ENCODE measurements at places on chromosomes 7 and 10. TPM values are rescaled to one million over a fixed set of nuclear protein-coding genes. Genes with fewer than 3 reads are reported as not detected.

DNA sequence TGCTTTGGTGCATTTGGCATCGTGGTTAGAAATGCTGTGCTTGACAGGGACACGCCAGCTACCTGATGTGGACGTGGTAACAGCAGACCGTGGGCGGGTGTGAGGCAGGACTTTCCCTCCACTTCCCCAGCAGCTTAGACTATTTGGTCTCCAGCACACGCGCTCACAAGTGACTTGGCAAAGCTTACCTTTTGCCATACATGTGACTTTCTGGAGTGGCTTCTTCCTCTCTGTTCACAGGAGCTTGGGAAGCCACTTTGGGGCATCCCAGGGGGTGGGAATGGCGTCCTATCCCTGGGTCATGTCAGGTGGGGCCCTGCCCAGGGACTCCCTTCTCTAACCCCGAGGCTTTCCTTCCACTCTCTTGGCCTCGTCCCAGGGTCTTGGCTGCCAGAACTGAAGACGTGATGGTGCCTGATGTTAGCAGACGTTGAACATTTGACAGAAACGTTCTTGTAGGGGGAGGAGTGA lies 228.7 kb upstream of the KLF6 start:
- peak; percentile 15 for DNase-seq

Gene TMEM26
- polyA plus RNA-seq: not detected

DNA sequence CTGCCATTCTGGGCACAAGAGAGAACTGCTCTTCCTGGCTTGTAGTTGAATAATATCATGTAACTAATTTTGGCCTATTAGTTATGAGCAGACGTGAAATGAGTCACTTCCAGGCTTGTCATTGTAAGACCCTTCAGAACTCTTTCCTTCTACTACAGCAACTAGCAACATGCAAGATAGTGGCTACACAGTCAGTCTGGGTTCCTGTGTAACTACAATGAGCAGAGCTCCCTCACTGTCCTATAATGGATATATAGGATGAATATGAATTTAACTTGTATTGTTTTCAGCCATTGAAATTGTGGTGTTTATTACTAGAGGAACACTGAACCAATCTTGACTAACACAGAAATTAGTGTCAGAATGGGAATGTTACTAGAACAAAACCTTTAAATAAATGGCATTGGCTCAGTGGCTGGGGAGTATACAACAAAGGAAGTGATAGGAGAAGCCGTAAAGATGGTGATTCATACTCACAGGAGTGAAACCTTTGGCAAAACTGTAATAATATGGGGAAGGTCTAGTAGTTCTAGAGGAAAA lies 2.9 kb upstream of the MTPN start:
- DNase-seq: peak; percentile 33

DNA sequence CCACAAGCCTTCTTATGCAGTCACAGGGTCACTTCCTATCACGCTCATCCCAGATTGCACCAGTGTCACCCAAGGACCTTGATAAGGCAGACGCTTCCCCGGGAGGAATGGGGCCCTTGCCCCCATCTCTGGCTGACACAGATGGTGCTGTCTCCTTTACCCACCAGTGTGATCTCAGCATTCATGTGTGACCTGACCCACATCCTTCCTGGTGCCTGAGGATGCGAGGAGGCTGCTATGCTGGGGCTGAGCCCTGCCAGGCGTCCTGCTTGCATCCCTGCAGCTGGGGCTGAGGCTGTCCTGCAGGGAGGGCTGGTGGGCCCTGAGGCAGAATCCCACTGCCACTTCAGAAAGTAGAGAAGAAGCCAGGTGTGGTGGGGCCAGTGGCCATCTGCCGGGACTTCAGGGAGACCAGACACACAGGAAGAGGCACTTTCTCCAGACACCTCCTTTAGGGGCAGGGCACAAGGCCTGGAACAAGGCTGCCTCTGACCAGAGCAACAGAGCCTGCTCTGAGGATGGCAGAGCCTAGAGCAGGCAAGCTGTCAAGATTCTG lies 35.3 kb downstream of the RASGEF1A start:
- no peak for DNase-seq

- DNase-seq: no peak
These were observed 92.3 kb upstream of the TMEM168 start for GRCh38 chr7:112882511-112882910.

DNA sequence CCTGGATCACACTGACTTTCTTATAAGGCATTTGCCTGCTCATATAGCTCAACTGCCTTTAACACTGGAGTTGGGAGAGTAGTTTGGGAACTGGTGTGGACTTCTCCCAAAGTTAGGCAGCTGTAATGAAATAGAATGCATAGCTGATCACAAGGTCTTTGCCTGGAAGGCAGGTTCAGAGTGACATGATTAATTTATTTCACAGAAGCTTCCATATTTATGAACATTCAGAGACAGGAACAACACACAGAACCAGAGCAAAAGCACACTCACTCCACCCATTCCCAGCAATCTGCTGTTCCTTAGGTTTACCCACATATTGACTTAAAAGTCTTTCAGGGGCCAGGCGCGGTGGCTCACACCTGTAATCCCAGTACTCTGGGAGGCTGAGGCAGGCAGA lies 234.2 kb downstream of the REEP3 start:
- DNase-seq: no peak

DNA sequence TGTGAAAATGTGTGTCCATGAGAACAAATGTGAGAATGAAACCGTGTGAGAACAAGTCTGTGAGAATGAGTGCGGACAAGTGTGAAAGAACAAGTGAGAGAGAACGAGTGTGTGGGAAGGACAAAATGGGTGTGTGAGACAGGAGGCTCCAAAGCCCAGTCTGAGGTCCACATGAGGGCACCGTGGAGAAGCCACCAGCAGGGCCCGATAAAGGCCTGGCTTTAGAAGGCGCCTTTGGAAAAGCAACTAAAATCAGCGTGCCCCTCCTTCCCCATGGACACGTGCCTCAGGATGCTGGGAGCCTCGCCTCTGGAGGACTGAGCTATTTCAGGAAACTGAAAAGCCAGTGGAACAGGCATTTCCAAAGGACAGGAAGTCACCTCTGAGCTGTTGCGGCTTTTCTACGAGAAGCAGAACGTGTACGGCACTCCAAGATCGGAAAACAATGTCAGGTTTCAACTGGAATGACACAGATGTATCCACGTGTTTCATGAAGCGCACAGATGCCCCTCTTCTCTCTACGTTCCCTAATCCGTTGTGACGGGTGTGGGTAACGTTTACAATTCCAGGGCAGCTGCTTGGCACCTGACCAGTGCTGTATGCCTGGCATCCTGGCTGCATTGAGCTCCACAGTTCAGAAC lies 46.4 kb downstream of the ESYT2 start:
- no peak for DNase-seq

Gene C10orf71
- polyA plus RNA-seq: not detected

GRCh38 chr7:23261843-23262452 lies 15.4 kb downstream of the GPNMB start:
- DNase-seq: peak; percentile 29

Gene GNGT1
- not detected for polyA plus RNA-seq

Gene SOSTDC1
- polyA plus RNA-seq: 1.5 TPM

Gene H2BK1
- polyA plus RNA-seq: not detected

DNA sequence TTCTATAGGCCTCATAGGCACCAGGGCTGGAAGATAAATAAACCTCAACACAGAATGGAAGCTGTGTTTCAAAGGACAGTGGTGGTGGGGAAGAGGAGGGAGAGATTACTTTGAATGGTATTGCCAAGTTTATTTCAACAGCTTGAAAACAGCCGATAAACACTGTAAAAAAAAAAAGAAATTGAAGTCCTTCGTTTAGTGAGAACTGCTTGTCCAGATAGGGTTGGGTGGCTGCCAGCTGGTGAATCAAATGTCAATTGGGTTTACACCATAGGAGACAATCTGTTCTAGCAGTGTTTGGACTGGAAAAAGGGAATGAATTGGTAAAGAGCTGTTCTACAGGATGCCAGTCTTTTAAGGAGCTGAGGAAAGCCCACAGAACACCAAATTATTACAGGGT lies 254.8 kb downstream of the PHF14 start:
- no peak for DNase-seq

- DNase-seq: peak; percentile 72
These were observed 6.1 kb upstream of the GRK5 start for GRCh38 chr10:119201233-119201632.

GRCh38 chr7:131459256-131459655 lies 97.2 kb downstream of the PODXL start:
- DNase-seq: peak; percentile 21

Gene EPHA1
- 21.3 TPM for polyA plus RNA-seq

Gene SPDYE2B
- not detected for polyA plus RNA-seq

Gene LIPJ
- not detected for polyA plus RNA-seq

- no peak for DNase-seq
These were observed 107.3 kb downstream of the EXOC4 start for GRCh38 chr7:133360201-133360600.

Gene NRCAM
- polyA plus RNA-seq: 16.4 TPM

- no peak for DNase-seq
These were observed 19.1 kb upstream of the GJD4 start for GRCh38 chr10:35585903-35586535.

DNA sequence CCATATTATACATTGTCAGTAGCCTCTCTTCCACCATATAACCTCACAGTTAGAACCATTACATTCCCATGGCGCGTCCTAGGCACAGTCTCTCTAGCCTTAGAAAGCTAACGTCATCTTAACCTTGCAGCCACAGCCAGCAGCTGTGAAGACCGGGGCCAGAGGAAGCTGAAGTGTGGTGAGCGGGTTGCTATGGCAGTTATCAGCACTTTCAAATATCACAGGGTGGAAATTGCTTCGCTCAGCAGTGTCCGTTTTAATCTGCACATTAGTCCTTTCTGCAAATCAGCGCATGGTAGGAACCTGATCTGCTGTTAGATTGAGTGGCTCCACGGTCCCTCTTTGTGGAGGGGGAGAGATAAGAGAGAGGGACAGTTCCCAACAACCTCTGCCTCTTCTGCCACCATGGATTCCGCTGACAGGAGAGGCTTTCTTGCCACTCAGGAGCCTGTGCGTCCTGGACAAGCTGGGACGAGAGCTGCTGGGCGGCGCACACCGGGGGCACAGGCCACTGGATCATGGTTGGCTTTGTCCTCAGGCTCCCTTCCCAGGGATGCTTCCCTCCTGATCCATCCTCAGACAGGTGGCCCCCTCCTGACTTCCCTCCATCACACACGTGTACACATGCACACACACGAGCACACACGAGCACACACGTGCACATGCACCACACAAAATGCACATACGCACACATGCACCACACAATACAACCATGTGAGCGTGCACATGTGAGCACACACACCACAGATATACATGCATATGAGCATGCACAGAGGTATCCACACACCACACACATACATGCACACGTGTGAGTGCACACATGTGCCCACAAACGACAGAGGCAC lies 93.8 kb downstream of the WDR37 start:
- no peak for DNase-seq

Gene HOXA1
- polyA plus RNA-seq: 6.0 TPM

- no peak for DNase-seq
These were observed 81.8 kb downstream of the JMJD1C start for GRCh38 chr10:63384001-63384400.

- DNase-seq: no peak
These were observed 6.4 kb downstream of the SDK1 start for GRCh38 chr7:3307435-3307834.

DNA sequence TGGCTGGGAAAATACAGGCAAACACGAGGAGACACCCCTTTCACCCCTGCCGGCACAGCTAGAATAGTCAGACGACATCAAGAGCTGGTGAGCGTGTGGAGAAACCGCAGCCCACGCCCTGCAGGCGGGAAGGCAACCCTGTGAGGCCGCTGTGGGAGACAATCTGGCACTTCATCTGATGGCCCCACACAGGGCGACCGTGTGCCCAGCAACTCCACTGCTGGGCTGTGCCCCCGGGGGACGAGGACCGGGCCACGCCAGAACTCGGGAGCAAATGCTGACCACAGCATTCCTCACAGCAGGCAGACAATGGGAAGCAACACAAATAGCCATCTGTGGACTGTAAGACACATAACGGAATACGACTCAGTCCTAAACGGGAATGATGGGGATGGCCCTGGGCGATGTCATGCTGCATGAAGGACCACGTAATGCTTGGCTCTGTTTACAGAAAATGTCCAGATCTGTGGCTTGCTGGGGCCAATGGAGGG lies 58.9 kb downstream of the CFAP46 start:
- no peak for DNase-seq

DNA sequence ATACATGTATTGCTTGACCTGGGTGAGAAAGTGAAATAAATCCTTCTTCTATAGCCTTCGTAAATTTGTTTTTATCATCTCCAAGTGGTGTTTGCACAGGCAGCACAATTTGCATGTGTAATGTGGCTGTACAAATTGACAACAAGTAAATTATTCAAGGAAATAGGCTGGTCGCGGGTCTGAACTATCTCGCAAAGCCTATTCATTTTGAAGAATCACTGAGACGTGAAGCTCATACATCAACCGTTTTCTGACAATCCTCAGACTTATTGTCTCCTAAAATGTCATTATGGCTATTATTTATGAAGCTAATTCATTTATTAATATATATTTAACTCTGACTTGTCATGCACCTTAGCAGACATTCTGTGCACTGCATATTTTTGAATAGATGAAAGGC lies 16.2 kb upstream of the FAM204A start:
- DNase-seq: no peak

GRCh38 chr10:70376436-70377378 lies 5.7 kb downstream of the LRRC20 start:
- peak; percentile 63 for DNase-seq

GRCh38 chr10:31830887-31831286 lies 97.7 kb downstream of the ARHGAP12 start:
- DNase-seq: peak; percentile 3

GRCh38 chr10:97138174-97138573 lies 47.6 kb downstream of the SLIT1 start:
- DNase-seq: no peak

Gene CALCR
- not detected for polyA plus RNA-seq

Gene ZNF783
- 4.2 TPM for polyA plus RNA-seq

DNA sequence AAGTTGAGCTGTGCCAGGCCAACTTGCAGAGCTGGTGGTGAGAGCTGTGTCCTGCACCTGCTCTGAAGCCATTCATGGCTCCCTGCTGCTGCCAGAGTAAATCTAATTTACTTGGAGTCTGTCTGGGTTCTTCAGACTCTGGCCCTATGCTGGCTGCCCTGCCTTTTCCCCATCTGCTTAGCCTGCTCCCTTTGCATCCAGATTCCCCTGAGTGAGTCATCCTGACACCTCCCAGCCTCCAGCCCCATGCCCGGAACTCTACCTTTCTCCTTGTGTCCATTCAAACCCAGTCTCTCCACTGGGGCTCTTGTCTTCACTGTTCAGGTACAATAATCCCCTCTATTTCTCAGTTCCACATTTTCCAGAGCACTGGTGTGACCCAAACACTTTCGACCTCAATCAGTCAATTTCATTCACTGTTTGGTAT lies 434.4 kb upstream of the ZMIZ1 start:
- DNase-seq: peak; percentile 28

Gene LIPK
- polyA plus RNA-seq: 0.31 TPM

GRCh38 chr10:131178521-131179331 lies 132.8 kb downstream of the TCERG1L start:
- DNase-seq: no peak

Gene CCT6A
- 255 TPM for polyA plus RNA-seq

Gene GRM8
- not detected for polyA plus RNA-seq

GRCh38 chr7:19020062-19020461 lies 97.4 kb downstream of the TWIST1 start:
- peak; percentile 78 for DNase-seq
